ENCODE measurements at places on chromosomes 12 and 14.

DNA sequence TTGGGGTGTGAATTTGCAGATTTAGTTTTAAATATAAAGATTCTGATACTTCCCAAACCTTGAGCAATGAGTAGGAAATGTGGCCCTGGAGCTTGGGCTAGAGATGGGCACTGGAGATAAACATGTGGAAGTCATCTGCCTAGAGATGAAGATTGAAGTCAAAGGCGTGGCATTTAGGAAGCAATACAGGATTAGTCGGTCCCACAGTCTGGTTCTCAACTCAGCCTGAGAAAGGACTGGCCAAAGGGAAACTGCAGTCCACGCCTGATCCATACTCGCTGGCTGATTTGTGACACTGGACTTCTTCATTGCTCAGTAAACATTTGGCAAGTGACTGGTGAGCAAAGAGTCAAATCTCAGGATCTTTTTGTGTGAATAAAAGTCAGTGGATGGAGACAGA is 268.2 kb upstream of the ATP2B1 start:
- DNase-seq, result no peak

- no peak for DNase-seq
Measured at GRCh38 chr14:88831284-88831683, 6.8 kb downstream of the TTC8 start.

- no peak for DNase-seq
Measured at GRCh38 chr12:2625289-2625612, 169.5 kb upstream of the FKBP4 start.

DNA sequence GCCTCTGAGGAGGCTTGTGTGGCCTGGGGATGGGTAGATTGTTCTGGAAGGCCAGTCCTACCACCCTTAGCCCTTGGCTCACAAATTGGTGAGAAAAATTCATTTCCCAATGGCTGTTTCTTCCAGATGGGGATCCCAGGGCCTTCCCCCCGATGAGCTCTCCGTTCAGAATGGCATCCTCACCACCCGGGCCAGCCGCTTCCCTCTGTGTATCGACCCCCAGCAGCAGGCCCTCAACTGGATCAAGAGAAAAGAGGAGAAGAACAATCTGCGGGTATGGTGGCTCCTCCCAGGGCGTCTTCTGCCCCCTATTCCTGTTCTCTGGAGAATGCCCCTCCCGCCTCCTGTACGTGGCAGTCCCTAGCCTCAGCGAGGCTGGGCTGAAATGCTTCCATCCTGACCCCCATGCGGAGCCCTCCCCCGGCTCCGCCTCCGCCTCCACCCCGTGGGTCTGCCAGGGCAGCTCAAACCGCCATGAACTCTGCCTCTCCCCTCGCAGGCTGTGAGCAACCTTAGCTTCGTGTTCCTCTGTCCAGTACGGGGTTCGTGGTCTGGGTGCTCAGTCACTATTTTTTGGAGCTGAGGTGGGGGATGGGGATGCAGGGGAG is 57.8 kb downstream of the CCDC92 start:
- no peak for DNase-seq

GRCh38 chr12:63151623-63152320 is 771 bp upstream of the AVPR1A start:
- DNase-seq, result no peak

All from D721Med (cell line).